Vagina (tissue), 2 donors: ENCODE measurements at places on chromosomes 5 and 9.

- no peak for DNase-seq
These were observed 924.9 kb upstream of the DMAC1 start for GRCh38 chr9:8724284-8725018.

DNA sequence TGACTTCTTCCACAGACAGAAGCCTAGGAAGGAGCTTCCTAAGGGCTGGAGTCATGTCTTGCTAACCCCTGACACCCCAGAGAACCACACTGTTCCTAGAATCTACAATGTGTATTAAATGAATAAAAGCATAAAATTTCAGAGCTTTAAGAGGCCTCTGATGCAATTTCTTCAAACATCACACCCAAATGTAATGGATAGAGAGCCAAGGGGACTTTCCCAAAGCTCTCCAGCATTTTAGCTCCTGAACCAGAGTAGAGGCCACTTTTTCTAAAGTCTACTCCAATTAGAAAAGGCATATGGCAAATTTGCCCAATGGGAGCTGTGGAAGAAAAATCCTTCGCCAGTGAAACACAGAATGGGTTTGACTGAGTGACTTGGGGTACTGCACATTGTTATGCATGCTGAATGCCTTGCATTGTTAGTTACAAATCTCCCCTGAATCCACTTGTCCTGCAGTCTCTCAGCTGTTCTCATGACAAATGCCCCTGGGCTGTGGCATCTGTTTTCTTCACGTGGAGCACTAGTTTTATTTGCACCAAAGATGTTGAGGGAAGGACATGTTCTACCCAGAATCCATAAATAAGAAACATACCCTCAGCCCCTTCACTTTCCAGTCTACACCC is 334.0 kb downstream of the ASTN2 start:
- DNase-seq: no peak

DNA sequence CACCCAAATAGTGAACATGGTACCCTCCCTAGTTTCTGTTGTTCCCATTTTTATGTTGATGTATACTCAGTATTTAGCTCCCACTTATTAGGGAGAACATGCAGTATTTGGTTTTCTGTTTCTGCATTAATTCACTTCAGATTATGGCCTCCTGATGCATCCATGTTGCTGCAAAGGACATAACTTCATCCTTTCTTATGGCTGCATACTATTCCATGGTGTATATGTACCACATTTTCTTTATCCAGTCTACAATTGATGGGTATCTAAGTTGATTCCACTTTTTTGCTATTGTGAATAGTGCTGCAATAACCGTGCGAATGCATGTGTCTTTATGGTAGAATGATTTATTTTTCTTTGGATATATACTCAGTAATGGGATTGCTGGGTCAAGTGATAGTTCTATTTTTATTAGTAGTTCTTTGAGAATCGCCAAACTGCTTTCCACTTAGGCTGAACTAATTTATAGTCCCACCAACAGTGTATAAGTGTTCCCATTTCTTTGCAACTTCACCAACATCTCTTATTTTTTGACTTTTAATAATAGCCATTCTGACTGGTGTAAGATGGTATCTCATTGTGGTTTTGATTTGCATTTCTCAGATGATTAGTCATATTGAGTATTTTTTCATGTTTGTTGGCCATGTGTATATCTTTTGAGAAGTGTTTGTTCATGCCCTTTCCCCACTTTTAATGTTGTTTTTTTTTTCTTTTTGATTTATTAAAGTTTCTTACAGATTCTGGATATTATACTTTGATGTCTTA is 79.6 kb downstream of the SMIM15 start:
- no peak for DNase-seq

GRCh38 chr5:146626936-146627335 is 110.9 kb upstream of the GPR151 start:
- DNase-seq: no peak

DNA sequence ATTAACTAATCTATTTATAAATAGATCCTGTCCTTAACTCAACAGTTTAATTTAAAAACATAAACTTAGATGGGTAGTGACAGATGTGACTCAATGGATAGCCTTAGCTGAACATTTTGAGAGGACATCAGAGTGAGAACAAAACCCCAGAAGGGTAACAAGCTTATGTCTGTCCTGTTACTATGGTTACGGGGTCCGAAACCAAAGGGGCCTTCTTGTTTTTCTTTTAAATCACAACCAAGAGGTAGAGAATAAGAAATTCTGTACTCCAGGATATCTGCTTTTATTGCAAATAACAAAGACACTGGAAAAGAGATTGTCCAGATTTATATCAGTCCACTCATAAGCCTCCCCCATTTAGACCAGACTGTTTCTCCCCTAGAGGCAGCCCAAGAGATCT is 612.1 kb downstream of the MTRR start:
- no peak for DNase-seq

GRCh38 chr5:170393958-170394357 is 4.8 kb upstream of the KCNMB1 start:
- DNase-seq: no peak

GRCh38 chr5:80372780-80373179 is 35.1 kb upstream of the ZFYVE16 start:
- DNase-seq: no peak

DNA sequence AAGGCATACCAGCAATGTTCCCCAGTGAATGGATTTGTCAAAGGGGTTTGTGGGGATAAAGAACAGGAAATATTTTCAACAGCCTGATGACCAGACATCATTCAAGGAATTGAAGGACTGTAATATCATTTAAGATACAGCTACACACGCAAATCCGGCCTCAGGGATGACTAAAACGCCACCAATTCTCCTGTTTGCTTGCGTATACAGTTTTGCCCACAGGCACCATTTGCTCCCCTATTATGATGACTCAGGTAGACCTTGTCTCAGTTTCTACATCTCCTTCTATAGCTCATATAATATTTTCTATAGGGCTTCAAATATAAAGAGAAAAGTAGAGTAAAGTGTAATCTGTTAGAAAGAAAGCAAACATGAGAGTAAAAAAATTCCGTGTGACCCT is 29.7 kb upstream of the ITGA1 start:
- DNase-seq: no peak

GRCh38 chr5:149310947-149311658 is 34.2 kb upstream of the GRPEL2 start:
- DNase-seq: no peak

DNA sequence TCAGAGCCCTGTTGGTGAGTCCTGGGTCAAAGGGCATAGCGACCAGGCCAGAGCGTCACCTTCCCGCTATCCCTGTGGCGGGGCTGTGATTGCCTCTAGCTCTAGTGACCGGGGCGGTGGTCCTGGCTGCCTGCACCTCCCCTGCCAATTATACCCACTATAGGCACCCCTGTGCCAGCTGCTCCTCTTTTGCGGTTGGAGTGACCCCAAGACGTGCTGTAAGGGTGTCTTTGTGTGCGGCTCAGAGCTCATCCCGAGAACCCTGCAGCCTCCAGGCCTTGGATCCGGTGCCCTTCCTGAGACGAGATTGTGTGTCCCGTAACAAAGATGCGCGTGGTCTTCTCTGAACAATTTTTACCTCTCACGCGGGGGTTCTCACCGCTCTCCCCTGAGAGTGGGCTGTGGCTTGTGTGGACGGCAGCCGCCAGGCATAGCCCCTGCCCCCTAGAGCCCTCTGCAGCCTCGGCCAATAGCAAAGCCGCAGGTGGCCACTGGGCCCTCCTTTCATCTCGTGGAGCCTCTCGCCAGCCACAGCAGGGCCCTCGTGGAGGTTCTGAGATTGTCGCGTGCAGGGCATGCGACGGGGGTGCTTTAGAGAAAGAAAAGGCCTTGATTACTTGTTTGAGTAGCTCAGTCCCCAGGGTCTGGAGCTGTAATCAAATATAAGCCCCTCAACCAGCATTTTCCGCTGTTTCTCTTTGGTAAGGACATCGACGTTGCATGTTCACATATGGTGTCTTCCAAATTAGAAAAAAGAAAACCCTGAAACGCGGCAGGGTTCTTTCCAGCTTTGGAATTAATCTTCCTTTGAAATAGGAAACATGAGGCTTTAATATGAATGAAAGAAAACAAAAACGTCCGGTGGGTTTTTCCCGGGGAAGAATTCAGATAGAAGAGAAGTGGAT is 10.7 kb downstream of the NKD2 start:
- DNase-seq: no peak

DNA sequence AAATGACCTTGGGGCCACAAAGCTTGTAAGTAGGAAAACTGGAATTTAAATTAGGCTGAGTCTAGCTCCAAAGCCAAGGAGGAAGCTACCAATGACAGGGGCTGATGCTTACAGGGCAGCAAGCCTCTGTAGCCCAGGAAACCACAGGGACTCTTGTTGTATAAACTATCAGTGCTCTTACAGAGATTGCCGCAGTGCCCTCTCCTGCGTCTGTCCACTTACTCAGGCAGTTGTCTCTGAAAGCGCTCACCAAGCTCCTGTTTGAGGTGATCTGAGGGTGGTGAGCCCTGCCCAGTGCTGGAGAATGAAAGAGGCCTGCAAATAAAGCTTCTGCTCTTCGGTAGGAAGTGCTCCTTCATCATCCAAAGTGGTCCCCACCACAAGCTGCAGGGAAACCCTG is 498.8 kb downstream of the ARHGEF28 start:
- no peak for DNase-seq

DNA sequence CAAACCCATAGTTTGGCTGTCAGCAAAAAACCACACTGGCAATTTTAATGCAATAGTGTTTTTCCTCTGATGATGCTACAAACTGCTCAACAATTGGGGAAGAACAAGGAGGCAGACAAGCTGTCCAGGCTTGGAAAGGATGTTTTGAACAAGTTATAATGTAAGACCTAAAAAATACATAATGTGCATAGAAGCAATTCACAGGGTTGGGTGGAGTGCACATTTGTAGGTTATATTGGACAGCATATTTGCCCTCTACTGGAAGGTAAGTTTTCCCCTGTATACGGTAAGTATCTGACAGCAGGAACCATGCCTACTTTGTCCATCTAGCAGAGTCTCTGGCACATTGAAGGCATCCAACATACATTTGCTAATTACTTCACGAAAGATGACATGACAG is 114.3 kb upstream of the PUM3 start:
- DNase-seq: no peak

DNA sequence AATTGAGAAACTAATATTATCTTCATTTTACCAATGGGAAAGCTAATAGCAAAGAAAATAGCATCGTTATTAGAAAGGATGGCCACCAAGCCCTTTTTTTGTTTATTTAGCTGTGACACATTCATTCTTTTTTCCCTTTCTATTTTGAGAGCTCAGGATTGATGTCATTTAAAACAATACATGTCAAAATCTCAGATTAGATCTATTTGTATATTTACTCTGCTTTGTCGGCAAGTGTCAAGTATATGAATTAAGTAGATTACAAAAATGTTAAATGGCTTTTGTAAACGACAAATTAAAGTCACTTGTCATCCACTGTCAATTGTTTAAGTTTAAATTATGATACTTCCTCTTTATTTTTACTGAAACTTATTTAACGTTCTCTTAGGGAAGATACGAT is 118.9 kb downstream of the PAM start:
- no peak for DNase-seq

- no peak for DNase-seq
These were observed 346.9 kb downstream of the RAB3C start for GRCh38 chr5:58929726-58930125.

DNA sequence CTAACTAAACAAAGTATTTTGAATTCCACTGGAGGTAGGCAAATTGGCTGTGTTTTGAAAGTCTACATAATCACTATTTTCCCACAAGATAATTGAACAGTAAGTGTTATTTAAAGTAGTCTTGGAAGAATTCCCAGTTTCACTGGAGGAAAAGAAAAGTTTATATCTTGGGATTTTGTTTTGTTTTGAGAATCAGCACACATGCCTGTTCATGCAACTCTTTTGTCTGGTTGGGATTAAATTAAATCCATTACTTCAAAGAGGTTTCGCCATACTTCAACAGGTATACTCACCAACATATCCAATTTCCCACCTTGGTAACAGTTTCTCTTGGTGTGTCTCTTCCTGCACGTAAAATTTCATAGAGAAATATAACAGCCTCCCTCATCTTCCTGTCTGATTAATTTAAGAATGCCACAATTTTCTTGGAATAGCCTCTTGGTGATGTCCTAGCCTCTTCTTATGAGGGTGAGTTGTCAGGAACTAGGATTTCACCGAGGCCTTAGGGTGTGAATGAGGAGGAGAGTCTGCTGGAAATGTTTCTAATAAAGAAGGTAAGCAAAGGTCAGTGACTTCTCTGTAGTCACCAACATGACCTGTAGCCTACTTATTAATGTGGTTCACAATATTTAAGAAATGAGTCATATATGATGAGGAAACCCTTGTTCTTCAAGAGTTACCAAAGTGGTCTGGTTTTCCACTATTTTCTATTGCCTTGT is 48.1 kb downstream of the ITGA2 start:
- no peak for DNase-seq

- DNase-seq: no peak
These were observed 73.2 kb downstream of the WDR41 start for GRCh38 chr5:77418601-77419581.

DNA sequence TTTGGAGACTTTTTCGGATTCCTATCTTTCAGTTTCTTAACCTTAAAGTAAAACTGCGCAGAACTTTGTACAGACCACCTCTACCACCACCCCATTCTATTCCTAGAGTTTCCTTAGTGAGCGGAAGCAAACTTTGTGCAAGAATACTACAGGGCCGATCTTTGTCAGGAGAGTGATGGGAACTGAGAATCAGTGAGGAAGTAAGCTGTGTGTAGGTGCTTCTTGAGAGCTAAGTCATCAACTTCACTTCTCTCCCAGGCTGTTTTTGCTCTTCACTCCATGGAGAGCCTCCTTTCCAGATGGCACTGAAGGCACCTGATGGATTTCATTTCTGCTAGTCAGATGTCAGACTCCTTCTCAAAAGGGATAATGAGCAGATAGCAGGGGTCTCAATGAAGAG is 127.3 kb downstream of the SPATA31D1 start:
- DNase-seq: no peak

- peak; percentile 95 for DNase-seq
These were observed 107.5 kb downstream of the NDFIP1 start for GRCh38 chr5:142215915-142216681.

- no peak for DNase-seq
These were observed 486.1 kb upstream of the CDH9 start for GRCh38 chr5:27524515-27524914.

GRCh38 chr5:42887097-42887496 is 75.4 kb upstream of the SELENOP start:
- no peak for DNase-seq

DNA sequence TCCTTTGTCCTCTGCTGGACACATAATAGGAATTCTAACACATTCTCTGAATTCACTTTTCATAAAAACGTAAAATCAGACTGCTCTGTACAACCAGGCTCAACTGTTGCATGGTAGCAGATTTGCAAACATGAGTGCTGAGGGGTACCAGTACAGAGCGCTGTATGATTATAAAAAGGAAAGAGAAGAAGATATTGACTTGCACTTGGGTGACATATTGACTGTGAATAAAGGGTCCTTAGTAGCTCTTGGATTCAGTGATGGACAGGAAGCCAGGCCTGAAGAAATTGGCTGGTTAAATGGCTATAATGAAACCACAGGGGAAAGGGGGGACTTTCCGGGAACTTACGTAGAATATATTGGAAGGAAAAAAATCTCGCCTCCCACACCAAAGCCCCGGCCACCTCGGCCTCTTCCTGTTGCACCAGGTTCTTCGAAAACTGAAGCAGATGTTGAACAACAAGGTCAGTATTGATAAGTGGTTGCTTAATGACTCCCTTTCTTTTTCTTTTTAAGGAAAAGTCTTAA is 11.1 kb downstream of the PIK3R1 start:
- DNase-seq: no peak

- DNase-seq: no peak
These were observed 30.3 kb upstream of the GRXCR2 start for GRCh38 chr5:145903113-145903512.

GRCh38 chr9:136996361-136997292 is at the start of gene CLIC3:
TSS of gene CLIC3 (minus strand) at chr9:136996568. CDS start at chr9:136996543, 25 bp downstream.
- DNase-seq: no peak
